ENCODE measurements at places on chromosomes 16 and 17. TPM values are rescaled to one million over a fixed set of nuclear protein-coding genes. Genes with fewer than 3 reads are reported as not detected.

- DNase-seq = no peak
Measured at GRCh38 chr17:78147315-78147998, 1.3 kb downstream of the C17orf99 start.

Gene OTOP3
- total RNA-seq = not detected

GRCh38 chr16:5235119-5235518 is 137.5 kb upstream of the EEF2KMT start:
- DNase-seq = no peak

- no peak for DNase-seq
Measured at GRCh38 chr17:33338242-33338641, 45.1 kb upstream of the ASIC2 start.

Gene TNFRSF13B
- not detected for total RNA-seq

Gene NLRC3
- total RNA-seq = not detected

DNA sequence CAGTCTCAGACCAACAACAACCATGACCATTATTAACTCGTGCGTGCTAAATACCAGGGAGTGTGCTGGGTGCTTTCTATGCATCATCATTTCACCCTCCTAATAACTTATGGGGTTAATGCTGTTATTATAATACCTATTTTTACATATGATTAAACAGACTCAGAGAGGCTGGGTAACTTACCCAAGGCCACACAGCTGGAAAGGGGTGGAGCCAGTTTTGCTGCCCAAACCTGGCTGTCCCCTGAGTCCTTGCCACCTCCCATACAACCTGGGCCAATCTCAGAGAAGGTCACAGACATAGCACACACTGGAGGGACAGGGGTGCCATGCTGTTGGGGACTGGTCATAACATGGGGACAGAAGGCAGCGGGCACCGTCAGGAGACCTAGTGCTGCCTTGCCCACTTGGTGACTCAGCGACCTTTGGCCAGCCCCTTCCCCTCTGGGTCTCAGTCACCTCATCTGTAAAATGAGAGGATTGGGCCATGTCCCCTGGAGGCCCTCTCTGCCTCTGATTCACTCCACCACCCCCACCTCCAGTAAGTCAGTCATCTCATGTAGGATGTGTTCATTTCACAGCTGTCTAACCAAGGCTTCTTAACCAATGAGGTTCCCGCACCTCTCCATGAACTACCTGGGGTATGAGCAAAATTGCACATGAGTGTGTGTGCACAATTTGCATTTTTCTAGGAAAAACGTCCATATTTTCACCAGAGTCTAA is 11.4 kb upstream of the FADS6 start:
- no peak for DNase-seq

Gene PIRT
- total RNA-seq = not detected

GRCh38 chr17:76050538-76051467 is 21.5 kb downstream of the SRP68 start:
- no peak for DNase-seq

Gene ZDHHC1
- 1.0 TPM for total RNA-seq

- DNase-seq = no peak
Measured at GRCh38 chr16:6335072-6335471, 997.6 kb upstream of the RBFOX1 start.

Gene SYNGR3
- 1.8 TPM for total RNA-seq

DNA sequence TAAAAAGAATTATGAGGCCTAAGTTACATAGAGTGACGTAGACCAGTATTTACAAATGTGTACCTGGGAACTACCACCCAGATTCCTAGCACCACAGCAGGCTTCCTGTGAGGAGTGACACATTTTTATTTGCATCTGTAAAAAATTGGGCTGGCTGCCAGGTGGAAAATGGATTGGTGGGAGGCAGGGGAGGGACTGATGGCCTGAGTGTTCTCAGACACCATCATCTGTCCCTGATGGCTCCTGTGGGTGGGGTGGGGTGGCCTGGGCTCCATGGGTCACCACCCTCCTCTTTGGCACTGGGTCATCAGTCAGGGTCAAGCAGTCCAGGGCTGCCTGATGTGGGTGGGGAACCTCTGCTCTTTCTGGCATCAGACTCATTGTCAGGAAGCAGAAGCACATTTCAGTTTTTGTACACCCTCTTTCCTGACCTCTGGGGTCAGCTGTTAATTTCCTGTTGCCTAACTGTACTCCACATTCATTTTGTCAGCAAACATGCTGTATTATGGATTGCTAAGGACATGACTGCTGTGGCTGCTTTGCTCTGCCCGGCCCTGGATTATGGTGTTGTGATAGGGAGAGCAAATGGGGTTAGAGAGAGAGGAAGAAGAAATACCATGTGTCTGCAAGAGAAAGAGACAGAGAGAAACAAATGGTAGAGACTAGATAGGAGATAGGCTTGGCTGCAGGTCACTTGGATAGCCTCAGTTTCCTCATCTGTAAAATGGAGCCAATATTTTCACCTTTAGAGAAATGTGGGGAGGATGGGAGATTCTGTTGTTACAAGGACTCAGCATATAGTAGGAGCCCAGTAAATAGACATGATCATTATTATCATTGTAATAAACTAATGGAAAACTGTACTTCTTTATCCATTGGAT is 11.6 kb upstream of the MFAP4 start:
- peak; percentile 25 for DNase-seq

Gene PLCD3
- total RNA-seq = 17.5 TPM

Gene TMEM204
- 0.91 TPM for total RNA-seq

DNA sequence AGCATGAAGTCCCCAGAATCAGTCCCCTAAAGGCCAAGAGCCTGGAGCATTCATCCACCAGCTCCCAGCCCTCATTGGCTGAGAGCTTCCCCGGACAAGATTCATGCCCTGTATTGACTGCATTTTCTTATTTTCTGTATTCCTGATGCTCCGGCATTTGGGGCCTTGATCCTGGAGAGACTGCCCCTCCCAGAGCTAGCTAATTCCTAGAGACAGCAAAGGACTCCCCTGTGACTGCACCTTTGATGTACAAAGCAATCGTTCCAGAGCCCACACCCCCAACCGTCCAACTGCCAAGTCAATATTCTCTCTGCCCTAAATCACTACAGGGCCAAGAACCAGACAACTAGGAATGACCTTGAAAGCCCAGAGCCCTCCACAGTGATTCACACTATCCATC is 93.4 kb upstream of the CDH5 start:
- no peak for DNase-seq

GRCh38 chr16:22418826-22419225 is 44.4 kb upstream of the CDR2 start:
- no peak for DNase-seq

Gene ARSG
- total RNA-seq = not detected

DNA sequence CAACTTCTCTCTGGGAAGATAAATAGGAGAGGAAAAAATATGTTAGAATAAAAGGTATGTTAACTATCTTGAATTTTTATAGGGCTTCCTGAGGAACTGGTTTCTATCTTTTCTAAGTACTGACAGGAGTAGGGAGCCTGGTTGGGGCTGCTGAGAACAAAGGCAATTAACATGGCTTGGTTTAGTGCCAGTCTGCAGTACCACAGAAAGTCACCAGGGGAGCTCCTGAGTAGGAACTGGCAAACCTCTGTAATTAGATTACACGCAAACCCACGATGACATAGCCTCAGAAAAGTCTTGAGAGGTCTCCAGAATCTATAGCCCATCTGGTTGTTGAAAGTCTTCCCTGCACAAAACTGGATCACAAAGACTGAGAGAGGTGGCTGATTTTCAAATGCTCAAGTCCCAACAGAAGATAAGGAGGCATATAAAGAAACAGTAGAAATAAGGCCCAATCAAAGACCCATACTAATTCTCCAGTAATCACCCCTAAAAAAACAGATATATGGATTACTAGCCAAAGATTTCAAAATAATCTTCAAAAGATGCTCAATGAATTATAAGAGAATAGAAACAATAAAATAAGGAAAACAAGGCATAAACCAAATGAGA is 11.7 kb upstream of the CNTNAP4 start:
- peak; percentile 43 for DNase-seq

DNA sequence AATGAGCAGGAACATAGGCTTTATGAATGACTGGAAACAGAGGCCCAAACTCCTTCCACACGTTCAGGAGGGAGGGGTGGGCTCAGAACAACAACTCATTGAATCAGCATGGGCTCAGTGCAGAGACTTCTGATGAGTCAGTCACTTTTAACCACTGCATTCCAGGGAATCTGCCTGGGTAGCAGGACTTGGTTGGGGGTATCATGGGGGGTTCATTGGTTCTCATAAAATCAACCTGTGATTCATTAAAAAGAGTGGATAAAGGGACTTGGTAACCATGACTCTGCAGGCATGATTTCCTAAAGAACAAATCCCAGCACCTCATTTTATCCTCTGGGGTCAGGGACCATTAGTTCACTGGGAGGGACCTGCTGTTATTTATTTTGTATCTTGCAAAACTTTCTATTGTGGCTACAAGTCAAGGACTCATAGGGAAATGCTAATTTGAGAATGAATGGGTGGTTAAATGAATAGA is 13.8 kb downstream of the ITGB3 start:
- peak; percentile 97 for DNase-seq

DNA sequence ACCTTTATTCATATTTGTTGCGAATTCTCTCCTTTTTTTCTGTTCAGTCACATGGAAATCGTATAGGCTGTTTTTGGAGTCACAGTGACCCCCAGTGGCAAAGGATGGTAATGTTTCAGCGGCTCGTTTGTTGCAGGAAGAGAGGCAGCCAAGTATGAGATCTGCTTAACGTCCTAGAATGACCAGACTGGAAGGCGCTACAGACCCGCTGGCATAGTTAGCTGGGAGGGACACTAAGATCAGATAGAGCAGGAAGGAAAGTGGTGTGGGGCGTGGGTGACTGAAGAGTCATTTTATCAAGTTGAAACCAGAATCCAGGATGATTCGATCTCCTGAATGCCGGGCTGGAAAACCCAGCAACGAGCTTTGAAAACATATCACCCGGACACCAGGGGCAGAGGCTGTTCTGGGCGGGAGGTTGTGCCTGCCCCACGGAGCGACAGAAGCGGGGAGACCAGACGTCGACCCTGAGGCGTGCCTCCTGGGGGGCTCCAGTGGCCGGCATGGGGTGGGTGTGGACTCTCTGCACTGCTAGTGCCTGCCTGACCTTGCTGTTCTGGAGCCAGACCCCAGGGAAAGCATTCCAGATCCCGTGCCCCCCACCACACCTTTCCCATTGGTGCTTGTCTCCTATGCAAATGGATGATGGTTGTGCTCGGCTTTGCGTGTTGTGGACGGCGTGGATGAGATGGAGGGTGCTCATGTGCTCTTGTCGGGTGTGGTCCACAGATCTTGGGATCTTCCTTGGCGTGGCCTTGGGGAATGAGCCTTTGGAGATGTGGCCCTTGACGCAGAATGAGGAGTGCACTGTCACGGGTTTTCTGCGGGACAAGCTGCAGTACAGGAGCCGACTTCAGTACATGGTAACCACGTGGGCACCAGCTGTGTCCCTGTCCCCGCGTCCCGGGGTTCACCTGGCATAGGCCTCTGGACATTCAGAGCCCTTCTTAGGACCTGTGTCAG is 7.7 kb downstream of the IL34 start:
- DNase-seq = peak; percentile 76

DNA sequence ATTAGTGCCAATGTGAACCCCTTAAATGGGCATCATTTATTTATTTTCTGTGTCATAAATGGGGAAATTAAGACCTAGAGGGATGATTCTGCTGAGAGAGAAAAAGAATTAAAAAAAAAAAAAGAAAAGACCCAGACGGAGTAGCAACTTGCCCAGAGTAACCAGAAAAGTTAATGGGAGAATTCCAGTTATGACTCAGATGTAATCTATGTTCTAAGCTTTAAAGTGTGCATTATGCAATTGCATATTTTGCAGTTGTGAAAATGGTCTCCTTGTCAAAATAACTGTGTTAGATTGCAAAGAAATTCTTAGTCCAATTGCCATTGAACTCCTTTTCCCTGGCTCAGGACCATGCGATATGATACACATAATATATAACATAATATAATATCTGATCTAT is 38.6 kb upstream of the TBX2 start:
- no peak for DNase-seq

DNA sequence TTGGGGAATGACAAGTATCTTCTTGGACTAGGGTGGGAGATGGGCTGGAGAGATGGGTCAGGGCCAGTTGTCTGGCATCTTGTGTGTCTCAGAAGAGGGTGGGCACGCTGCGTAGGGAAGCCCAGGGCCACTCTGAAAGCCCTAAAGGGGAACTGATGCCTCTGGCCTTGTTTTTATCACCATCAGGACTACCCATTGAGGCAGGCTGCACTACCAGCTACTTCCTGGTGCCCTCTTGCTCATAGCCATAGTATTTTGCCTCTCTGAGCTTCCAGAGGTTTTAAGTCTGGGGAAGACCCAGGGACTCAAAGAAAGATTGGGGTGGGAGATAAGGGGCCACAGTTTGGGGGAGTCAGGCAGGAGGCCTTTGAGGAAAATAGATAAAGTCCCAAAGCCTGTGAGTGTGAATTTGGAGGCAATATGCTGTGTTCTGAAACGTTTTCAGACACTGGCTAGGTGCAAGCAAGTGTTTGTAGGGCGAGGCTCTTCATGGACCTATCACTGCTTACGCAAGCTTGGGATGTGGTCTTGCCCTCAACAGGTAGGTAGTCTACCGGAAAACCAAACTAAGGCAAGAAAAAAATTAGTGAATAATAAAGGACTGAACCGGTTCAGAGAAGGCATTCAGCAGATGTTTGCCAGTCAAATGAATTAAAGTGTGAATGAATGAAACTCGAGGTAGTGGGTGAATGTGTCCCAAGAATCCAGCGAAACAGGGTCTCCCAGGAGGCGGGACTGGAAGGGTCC is 688 bp upstream of the ITGB3 start:
- no peak for DNase-seq

Gene ABCA5
- total RNA-seq = 11.1 TPM

GRCh38 chr16:24896439-24896838 is 50.7 kb downstream of the SLC5A11 start:
- no peak for DNase-seq

- no peak for DNase-seq
Measured at GRCh38 chr16:69466547-69466946, 42.1 kb downstream of the CYB5B start.

Gene SCGB1C2
- not detected for total RNA-seq

Gene TGFB1I1
- total RNA-seq = 66.3 TPM

Gene IL17C
- total RNA-seq = not detected

Gene DNAI2
- total RNA-seq = not detected

Gene SLFN12L
- total RNA-seq = 0.72 TPM

- DNase-seq = no peak
Measured at GRCh38 chr16:85273293-85273692, 161.0 kb upstream of the CIBAR2 start.

- DNase-seq = no peak
Measured at GRCh38 chr17:20234276-20234675, 225.1 kb downstream of the SPECC1 start.

- no peak for DNase-seq
Measured at GRCh38 chr16:11211977-11212797, 43.8 kb downstream of the SOCS1 start.

- DNase-seq = no peak
Measured at GRCh38 chr17:82664701-82665182, 16.5 kb upstream of the WDR45B start.

DNA sequence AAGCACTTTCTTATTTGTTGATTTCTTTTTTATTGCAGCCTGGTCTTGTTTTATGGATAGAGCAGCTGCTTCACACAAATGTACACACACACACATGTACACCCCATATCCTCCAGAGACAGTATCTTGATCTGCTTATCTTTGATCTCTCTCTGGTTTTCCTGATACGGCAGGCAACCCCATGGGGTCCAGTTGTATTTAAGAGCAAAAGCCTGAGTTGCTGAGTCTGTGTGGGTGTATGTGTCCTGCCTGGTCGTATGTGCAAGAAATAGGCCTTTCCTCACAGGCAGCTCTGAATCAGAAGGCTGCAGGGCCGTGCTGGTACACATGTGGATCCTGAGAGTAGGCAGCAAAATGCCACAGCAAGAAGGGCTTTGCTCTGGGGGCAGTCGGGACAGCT is 14.6 kb upstream of the LGALS9 start:
- DNase-seq = no peak

Measured in SJSA1 (cell line).